ENCODE measurements at places on chromosomes 7 and 10. TPM values are rescaled to one million over a fixed set of nuclear protein-coding genes. Genes with fewer than 3 reads are reported as not detected.

The PDE6C gene
- polyA plus RNA-seq: not detected

The SPDYE1 gene
- not detected for polyA plus RNA-seq

The ZNF503 gene
- 19.4 TPM for polyA plus RNA-seq

The FGFR2 gene
- polyA plus RNA-seq: 15.4 TPM

The THNSL1 gene
- 0.96 TPM for polyA plus RNA-seq
